ENCODE measurements at places on chromosomes 2 and 18.

DNA sequence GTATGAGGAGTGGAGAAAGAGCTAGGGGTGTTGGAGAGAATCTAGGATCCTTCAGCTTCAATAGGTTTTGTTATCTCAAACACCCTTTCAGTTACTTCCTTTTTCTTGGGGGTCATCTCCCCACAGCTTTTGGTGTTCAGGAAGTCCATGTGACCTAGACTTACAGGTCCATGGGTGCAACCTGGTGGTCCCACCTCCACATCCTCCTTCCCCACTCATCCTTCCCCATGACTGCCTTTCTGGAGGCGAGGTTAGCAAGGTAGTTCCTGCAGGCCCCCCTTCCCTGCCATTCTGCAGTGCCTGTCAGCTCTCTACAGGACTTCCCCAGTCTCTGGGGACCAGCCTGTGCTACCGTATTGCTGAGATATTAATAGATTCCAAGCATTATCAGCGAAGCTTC, 107.6 kb downstream of the TMEM17 start:
- H3K36me3 ChIP-seq = no peaks in the 10 kb centered on the region
- no peak overlapping the region for H3K4me3 ChIP-seq
- no peaks in the 10 kb centered on the region for H3K27me3 ChIP-seq

- no peaks in the 10 kb centered on the region for H3K4me1 ChIP-seq
- no peak overlapping the region for H3K27ac ChIP-seq
- H3K4me3 ChIP-seq = no peak overlapping the region
- no peaks in the 10 kb centered on the region for H3K27me3 ChIP-seq
- H3K36me3 ChIP-seq = peaks cover 11% of the 10 kb centered on the region
These were observed 211.8 kb downstream of the NEDD4L start for GRCh38 chr18:58255701-58256311.

- H3K27me3 ChIP-seq = no peaks in the 10 kb centered on the region
- no peak overlapping the region for H3K4me3 ChIP-seq
- no peaks in the 10 kb centered on the region for H3K36me3 ChIP-seq
These were observed 112.8 kb upstream of the MAP4K3 start for GRCh38 chr2:39549718-39550464.

GRCh38 chr2:15870565-15870964, 69.8 kb upstream of the MYCN start:
- H3K36me3 ChIP-seq = no peaks in the 10 kb centered on the region
- no peaks in the 10 kb centered on the region for H3K27me3 ChIP-seq
- no peaks in the 10 kb centered on the region for H3K4me1 ChIP-seq
- H3K27ac ChIP-seq = no peak overlapping the region
- DNase-seq = no peak

DNA sequence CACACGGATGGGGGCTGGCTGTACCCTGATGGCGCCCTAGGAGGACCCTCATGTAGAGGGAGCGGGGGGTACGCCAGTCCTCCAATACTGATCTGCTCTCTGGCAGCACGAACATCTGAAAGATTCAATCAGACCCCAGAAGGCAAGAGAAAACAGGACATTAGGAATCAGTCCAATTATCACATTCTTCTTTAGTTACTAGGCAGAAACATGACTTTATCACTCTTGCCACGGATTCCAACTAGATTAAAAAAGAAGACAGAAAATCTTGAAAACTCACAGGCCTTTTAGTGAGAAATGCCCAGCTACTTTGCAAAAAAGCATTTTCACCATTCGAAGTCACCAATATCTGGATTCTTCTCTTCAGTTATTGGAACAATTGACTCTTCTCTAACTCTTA, 68.4 kb downstream of the ID2 start:
- no peak overlapping the region for H3K27ac ChIP-seq
- no peak overlapping the region for H3K4me3 ChIP-seq
- H3K27me3 ChIP-seq = no peaks in the 10 kb centered on the region

GRCh38 chr2:174607989-174608865, 10.6 kb upstream of the WIPF1 start:
- no peaks in the 10 kb centered on the region for H3K36me3 ChIP-seq
- H3K27me3 ChIP-seq = no peaks in the 10 kb centered on the region
- H3K27ac ChIP-seq = no peak overlapping the region
- peaks cover 9% of the 10 kb centered on the region for H3K4me1 ChIP-seq
- DNase-seq = no peak

DNA sequence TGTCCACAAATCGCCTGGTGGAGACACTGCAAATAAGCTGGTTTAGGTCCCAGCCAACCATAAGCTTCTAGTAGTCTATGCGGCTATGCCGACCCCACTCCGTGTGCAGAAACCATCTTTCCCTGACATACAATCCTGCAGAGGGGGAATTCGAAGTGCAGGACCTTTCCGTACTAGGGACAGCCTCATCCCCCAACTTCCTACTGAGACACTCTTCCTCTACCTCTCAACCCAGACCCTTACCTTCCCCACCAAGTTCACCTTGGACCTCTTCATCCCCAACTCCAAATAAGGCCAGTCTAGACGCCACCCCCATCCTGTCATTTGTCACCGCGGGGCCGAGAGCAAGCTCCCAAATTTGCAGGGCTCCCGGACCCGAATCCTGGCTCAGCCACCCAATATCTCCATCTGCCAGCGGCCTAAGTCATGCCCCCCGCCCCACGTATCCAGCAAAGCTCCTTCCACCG, 496 bp downstream of the SUCLG1 start:
- no peaks in the 10 kb centered on the region for H3K36me3 ChIP-seq
- H3K27me3 ChIP-seq = no peaks in the 10 kb centered on the region
- H3K27ac ChIP-seq = peak overlapping the region; percentile 94
- H3K4me1 ChIP-seq = peaks cover 28% of the 10 kb centered on the region
- H3K4me3 ChIP-seq = peak overlapping the region; percentile 100

- DNase-seq = no peak
- no peaks in the 10 kb centered on the region for H3K27me3 ChIP-seq
- H3K36me3 ChIP-seq = no peaks in the 10 kb centered on the region
- no peaks in the 10 kb centered on the region for H3K4me1 ChIP-seq
- H3K27ac ChIP-seq = no peak overlapping the region
These were observed 30.9 kb downstream of the SLC4A3 start for GRCh38 chr2:219658196-219658846.

DNA sequence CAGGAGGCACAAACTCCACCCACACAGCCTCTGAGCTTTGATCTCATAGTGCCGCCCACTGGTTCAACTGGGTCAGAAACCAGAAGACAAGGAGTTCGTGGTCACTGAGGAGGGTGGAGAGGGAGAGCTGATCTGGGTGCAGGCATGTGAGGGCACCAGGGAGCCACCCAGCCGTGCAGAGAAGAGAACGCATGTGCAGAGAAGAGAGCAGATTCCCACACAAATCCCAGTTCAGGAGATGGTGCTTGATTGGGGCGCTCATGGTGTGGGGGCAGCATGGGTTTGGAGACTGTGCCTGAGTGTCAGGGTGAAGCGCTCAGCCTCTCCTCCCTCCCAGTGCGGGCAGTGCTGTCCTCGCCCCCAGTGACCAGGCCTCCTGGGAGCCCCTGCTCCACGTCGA, 375.2 kb upstream of the MYT1L start:
- H3K4me1 ChIP-seq = no peaks in the 10 kb centered on the region
- H3K27me3 ChIP-seq = no peaks in the 10 kb centered on the region
- H3K36me3 ChIP-seq = no peaks in the 10 kb centered on the region
- no peak for DNase-seq
- no peak overlapping the region for H3K27ac ChIP-seq
- no peak overlapping the region for H3K4me3 ChIP-seq

All from upper lobe of left lung (tissue), 6 donors.